ENCODE measurements at places on chromosomes 7 and 10. TPM values are rescaled to one million over a fixed set of nuclear protein-coding genes. Genes with fewer than 3 reads are reported as not detected.

HHEX gene
- total RNA-seq = 109 TPM

PHYHIPL gene
- not detected for total RNA-seq

TIMM23B gene
- total RNA-seq = 18.7 TPM

JAKMIP3 gene
- not detected for total RNA-seq

PTPRZ1 gene
- total RNA-seq = not detected

CTAGE4 gene
- 0.30 TPM for total RNA-seq

STAG3 gene
- total RNA-seq = 0.55 TPM

CRHR2 gene
- total RNA-seq = not detected

ATP6V0A4 gene
- total RNA-seq = 0.24 TPM
